ENCODE measurements at places on chromosomes 6 and 20. TPM values are rescaled to one million over a fixed set of nuclear protein-coding genes. Genes with fewer than 3 reads are reported as not detected.

- H3K27ac ChIP-seq = no peak overlapping the region
- H3K4me1 ChIP-seq = peaks cover 8% of the 10 kb centered on the region
- no peaks in the 10 kb centered on the region for H3K27me3 ChIP-seq
- no peak overlapping the region for H3K4me3 ChIP-seq
- DNase-seq = no peak
- no peaks in the 10 kb centered on the region for H3K36me3 ChIP-seq
These were observed 53.1 kb downstream of the NINL start for GRCh38 chr20:25532015-25532751.

- H3K36me3 ChIP-seq = no peaks in the 10 kb centered on the region
- no peak for DNase-seq
- H3K4me3 ChIP-seq = no peak overlapping the region
- H3K27ac ChIP-seq = no peak overlapping the region
- no peaks in the 10 kb centered on the region for H3K27me3 ChIP-seq
These were observed 631.3 kb downstream of the TFAP2A start for GRCh38 chr6:9783567-9783966.

The MAP3K5 gene
- total RNA-seq = 18.7 TPM

- DNase-seq = peak; percentile 78
- H3K4me3 ChIP-seq = no peak overlapping the region
- H3K27ac ChIP-seq = no peak overlapping the region
- H3K4me1 ChIP-seq = peaks cover 19% of the 10 kb centered on the region
- H3K27me3 ChIP-seq = no peaks in the 10 kb centered on the region
These were observed 71.1 kb downstream of the PERP start for GRCh38 chr6:138036111-138036510.

The ENPP3 gene
- total RNA-seq = 0.66 TPM

The VNN1 gene
- total RNA-seq = 0.57 TPM

- H3K27me3 ChIP-seq = no peaks in the 10 kb centered on the region
- DNase-seq = peak; percentile 12
- H3K4me1 ChIP-seq = no peaks in the 10 kb centered on the region
- H3K27ac ChIP-seq = no peak overlapping the region
- H3K36me3 ChIP-seq = no peaks in the 10 kb centered on the region
These were observed 61.0 kb downstream of the PXDC1 start for GRCh38 chr6:3690506-3690905.

GRCh38 chr6:116064666-116065065, 4.0 kb upstream of the FRK start:
- no peaks in the 10 kb centered on the region for H3K36me3 ChIP-seq
- H3K27me3 ChIP-seq = no peaks in the 10 kb centered on the region
